ENCODE measurements at places on chromosomes 7 and 10.

GRCh38 chr7:12467837-12468236 lies 64.2 kb upstream of the VWDE start:
- DNase-seq, result no peak

DNA sequence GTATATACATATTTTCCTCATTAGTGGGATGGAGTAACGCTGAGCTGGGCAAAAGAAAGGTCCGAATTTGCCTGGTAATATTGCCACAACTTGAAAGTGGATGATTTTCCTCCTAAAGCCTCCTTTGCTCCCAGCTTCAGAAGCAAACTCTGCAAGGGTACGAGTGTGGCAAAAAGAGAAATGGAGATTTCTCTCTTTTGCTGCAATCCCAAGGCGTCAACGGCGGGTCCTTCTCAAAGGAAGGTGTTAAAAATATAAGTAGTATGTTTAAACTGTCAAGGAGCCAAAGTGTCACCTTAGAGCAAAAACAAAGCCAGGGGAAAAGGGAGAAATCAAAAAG lies 12.4 kb upstream of the HOXA2 start:
- DNase-seq, result no peak

DNA sequence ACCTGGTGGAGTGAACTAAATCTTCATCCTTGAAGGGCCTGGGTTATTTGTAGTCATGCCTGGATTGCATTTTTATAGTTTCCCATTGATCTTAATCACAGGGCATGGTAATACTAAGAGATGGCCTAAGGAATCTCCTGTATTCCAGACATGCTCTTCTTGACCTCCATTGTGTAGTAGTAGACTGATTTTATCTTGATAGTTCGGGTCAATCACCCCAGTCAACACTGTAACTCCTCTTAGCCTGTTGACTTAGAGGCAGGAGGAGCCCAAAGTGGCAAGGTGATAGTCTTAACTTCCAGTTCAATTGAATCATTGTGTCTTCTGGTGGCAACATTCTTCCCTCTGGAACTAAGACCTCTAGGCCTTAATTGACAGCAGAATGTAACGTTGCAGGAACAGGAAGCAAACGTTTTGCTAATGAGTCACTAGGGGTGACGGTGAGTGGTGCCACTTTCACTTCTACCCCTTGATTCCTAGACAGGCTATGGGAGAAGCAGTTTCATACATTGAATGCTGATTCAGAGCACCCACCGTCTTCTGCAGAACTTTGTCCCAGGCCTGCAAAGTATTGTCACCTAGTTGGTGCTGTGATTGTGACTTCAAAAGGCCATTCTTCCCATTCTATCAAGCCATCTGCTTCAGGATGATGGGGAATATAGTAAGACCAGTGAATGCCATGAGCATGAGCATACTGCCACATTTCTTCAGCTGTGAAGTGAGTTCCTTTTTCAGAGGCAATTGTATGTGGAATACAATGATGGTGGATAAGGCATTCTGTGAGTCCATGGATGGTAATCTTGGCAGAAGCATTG lies 24.0 kb upstream of the PAPSS2 start:
- peak; percentile 9 for DNase-seq

- no peak for DNase-seq
Measured at GRCh38 chr10:553233-553632, 136.2 kb downstream of the DIP2C start.

- DNase-seq, result no peak
Measured at GRCh38 chr7:3243256-3243655, 57.8 kb upstream of the SDK1 start.

- no peak for DNase-seq
Measured at GRCh38 chr10:4576206-4576605, 249.8 kb upstream of the AKR1E2 start.

DNA sequence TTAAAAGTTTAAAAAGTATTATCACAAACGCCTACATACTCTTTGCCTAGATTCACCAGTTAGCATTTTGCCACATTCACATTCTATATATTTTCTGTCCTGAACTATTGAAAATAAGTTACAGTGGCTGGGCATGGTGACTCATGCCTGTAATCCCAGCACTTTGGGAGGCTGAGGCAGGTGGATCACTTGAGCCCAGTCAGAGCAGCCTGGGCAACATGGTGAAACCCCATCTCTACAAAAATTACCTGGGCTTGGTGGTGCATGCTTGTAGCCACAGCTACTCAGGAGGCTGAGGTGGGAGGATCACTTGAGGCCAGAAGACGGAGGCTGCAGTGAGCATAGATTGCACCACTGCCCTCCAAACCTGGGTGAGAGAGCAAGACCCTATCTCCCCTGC lies 5.3 kb downstream of the ARPC1A start:
- DNase-seq, result no peak

GRCh38 chr7:52260046-52260665 lies 775.3 kb upstream of the POM121L12 start:
- DNase-seq, result no peak

DNA sequence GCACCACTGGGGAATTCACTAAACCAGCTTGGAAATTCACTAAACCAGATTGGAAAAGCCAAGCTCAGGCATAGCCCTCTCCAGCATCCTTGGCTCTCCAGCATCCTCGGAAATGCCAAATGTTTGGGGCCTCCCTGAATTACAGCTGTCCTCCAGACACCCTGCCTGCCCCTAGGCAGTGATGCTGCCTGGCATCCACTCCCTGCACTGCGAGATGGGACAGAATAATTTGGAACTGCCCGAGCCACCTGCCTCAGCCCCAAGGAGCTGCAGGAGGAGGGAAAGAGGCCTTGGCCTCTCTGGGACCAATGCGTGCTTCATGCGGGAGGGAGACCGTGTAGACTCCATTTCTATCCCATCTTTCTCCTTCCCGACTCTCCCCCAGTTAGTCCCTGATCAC lies 64.3 kb downstream of the INSIG1 start:
- DNase-seq, result no peak

GRCh38 chr7:117715784-117716445 lies 157.3 kb downstream of the CTTNBP2 start:
- DNase-seq, result no peak

DNA sequence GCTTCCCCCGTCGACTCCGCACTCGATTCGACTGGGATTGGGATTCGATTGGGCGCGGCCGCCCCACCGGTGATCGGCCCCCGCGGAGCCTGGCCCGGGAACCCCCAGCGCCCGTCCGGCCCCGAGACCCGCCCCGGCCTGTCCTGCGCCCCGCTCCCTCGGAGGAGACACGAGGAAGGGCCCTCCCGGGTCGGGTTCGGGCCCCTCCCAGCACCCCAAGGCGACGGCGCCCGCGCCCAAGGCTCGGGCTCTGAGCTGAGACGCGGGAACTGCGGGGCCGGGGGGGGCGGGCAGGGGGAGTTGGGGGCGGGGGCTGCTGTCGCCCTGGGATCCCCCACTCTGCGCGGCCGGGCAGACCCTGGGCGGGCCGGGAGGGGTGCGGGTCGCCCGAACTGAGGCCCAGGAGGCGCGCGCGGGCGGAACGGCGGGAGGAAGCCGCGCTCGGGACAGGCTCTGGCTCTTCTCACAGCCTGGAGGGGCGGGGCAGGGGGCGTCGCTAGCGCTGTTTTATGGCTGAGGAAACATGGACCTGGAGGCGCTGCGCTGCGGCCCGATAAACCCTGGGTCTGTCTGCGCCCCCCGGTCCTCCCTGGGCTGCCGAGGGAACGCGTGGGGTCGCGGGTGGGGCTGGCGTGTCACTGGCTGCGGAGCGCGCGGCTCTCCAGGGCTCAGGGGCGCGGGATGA lies 1.7 kb upstream of the NKX6-2 start:
- no peak for DNase-seq

- no peak for DNase-seq
Measured at GRCh38 chr7:69656890-69657289, 58.6 kb downstream of the AUTS2 start.

DNA sequence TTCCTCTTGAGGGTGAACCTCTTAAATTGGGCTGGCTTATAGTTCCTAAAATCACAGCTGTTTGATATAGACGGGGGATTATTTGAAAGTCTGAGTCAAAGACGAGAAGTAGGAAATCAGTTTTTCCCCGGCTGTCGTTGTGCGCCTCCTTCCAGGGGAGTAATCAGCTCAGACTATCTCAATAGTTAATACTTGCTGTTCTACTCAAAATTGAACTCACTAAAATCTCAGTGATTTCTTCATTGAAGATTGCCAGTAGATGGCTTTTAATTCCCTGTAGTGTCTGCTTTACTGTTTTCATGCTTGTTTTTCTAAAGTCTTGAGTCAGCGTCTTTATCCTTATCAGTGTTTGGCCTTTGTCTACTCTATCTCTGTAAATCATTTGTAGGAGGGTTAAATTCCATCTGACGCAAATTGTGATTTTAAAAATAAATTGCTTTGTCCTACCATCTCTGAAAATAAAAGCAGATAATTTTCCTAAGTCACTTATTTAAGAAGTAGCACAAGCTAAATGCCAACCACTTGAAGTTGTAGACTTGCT lies 47.3 kb downstream of the CNNM2 start:
- no peak for DNase-seq

DNA sequence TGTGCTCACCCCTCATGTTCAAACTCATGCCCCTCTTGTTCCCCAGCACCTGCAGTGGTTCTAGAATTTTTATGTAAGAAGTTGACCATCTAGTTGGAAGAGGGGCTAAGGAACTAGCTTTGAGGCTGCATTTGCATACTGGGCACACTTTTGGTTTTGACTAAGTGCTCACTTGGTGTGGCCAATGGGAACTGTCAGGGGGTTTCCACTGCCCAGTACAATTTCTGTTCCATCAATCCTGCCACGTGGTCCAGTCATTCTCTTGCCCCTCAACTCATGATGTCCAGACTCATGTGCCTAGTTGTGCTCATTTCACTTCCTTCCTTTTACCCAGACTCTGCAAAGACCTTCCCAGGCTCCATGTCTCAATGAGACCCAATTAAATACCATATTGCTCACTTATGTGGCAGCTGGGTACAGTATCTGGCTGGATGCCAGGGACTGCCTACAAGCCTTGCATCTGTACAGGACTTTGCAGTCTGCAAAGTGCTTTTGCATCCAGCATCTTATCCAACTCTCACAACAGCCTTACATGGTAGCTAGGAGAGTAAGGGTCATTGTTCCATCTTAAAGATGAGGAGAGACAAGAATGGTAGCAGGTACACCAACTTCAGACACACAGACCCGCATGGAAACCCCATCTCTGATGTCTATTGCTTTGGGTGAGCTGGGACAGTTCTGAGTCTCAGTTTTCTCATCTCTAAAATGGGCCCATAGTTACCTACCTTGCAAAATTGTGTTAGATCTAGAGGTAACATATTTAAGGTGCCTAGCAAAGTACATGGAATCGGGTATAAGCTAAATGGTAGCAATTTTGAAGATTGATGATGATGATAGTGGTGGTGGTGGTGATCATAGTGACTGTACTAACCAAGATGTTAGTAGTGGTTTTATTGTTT lies 30.1 kb upstream of the KCNMA1 start:
- no peak for DNase-seq

DNA sequence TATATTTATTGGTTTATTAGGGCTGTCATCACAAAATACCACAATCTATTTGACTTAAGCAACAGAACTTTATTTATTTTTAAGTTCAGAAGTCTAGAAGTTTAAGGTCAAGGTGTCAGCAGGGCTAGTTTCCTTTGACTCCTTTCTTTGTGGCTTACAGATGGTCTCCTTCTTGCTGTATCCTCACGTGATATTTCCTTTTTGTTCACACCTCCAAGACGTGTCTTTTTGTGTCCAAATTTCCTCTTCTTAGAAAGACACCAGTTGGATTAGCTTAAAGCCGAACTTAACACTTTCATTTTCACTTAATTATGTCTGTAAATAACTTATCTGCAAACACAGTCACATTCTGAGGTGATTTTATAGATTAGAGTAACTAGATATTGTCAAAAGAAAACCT lies 631.4 kb upstream of the POT1 start:
- no peak for DNase-seq

DNA sequence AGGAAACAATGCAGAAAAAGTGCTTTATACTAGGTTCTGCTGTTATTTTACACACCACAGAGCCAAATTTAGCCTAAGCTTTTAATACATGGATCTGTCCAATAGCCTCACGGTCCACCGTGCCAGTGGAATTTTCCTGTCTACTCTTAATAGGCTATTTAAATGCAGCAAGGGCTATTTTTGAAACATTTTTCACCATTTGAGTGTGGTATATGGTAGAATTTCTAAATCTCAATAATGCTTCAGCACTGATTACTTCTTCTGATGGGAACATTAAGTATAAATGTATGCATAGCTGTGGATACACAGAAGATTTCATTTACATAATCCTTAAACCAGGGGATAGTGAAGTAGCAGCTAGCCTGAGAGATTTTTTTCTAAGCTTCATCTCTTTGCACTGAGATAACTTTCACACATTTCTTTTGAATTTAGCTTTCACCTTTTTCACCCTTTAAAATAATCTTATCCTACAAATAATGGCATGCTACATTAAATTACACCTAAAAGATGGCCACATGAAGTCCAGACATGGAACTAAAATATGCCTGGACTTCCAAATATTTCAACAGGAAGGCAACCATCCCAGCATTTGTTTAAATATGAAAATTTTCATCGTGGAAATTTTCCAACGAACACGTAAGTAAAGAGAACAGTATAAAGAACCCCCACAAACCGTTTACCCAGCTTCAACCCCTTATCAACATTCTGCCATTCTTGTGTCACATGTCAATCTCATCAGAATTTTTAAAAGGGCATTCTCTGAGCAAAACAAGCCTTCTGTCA lies 45.4 kb downstream of the AMPH start:
- no peak for DNase-seq

DNA sequence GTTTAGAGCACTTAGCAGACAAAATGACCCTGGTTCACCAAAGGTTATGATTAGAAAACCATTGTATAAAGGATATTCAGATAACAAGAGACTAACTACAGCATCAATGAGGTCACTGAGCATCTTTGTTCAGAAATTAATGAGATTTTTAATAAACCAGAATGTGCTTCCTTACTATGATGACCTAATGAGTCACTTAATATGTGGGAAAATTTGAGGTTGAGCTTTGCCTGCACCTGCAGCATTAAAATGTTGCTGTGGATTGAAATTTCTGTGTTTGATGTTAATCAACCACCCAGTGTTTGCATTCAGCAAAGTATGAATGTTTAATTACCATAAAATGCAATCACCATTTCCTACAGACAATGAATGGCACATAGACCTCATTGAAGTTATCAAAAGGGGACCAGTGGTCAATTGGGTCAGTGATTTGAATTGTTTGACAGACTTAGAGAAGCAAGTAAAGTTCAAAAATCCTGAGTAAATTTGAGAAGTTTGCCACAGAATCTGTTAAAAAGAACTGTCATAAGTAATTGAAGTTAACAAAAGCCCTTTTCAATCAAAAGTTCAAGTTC lies 45.8 kb downstream of the EXOC6 start:
- DNase-seq, result no peak

DNA sequence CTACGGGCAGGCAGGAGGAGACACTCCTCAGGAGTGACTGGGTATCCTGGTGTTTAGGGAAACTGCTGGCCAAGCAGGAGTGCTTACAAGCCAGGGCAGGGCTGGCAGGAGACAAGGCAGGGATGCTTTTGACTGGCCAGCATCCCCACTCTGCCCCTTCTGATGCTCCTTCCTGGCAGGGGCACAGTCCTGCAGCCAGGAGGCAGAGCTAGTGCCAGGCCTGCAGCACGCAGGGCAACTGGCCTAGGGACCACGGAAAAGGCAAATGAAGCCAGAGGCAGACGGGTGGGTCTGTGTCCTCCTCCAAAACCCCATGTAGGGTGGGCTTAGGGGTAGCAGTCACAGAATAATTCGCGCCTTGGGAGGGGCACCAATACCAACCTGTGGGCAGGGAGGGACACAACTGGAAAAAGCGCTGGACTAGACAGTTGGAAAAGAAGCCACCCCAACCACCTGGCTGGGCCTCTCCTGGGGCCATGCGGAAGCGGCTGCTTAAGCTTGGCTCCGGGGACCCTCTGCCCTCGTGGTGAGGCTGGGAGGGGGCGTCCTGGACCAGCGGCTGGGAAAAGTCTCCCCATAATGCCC lies 4.8 kb downstream of the IMPDH1 start:
- DNase-seq, result peak; percentile 25

- DNase-seq, result no peak
Measured at GRCh38 chr7:142611566-142612236, 137.6 kb upstream of the PRSS1 start.
